ENCODE measurements at places on chromosomes 13 and 19.

DNA sequence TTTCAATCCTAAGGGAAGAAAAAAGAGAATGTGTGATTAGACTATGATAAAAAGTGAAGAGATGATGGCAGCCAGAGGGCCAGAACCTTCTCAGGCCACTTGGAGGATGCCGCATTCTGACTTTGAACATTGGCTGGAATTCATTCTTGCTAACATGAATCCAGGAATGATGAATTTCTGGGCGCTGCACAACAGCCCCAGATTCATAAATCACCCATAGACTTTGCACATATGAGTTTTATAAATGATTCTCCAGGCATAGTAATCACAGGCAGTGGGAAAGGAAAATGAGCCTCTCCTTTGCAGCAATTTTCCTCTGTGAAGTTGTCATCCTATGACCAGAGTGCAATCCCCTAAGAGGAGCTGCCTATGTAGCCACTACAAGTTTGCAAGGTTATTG is 555.4 kb downstream of the KCTD12 start:
- DNase-seq = no peak

DNA sequence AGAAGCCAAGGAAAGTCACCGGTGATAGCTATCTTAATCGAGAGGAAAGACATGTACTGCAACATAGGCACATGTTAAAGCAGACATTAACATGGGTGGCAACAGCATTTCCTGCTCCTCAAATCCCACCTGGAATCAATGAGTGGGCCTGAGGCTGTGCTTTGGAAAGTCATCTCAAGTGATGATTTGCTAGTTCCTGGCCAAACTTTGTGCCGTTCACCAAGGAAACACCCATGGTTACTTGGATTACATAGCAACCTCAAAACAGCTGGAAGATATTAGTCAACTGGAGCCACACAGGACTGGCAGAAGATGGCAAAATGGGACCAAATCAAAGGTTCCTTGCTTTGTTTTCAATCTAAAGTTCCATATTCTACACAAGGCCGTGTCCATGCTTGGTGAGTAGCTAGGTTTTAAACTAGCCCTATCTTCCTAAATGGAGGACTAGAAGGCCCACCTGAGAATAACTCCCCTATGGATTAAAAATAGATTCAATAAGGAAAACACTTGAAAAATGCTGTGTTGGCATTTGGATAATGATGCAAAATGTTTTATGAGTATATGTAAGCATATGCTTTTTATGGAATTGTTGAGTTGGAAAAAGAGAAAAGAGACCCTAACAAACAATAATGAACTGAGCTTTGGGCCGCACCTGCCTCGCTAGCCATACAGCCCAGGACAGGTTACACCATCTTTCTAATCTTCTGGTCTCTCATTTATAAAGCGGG is 144.5 kb downstream of the RGCC start:
- DNase-seq = no peak

GRCh38 chr13:70864731-70865130 is 756.5 kb upstream of the KLHL1 start:
- no peak for DNase-seq

GRCh38 chr13:31248965-31249539 is 49.3 kb downstream of the B3GLCT start:
- DNase-seq = no peak

DNA sequence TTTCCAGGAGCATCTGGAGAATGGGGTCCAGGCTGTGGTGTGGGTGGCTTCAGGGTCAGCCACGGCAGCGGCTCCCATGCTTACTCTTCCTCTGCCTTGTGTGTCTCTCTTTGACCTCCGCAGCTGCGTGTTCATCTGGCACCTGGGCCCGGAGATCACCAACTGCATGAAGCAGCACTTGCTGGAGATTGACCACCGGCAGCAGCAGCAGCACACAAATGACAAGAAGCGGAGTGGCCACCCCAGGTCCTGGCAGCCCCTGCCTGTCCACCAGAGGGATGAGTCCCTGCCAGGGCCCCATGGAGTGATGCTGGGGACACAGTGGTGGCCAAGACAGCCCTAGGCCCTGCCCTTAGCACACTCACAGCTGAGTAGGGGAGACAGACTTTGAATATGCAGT is 18.4 kb upstream of the OVOL3 start:
- DNase-seq = no peak

DNA sequence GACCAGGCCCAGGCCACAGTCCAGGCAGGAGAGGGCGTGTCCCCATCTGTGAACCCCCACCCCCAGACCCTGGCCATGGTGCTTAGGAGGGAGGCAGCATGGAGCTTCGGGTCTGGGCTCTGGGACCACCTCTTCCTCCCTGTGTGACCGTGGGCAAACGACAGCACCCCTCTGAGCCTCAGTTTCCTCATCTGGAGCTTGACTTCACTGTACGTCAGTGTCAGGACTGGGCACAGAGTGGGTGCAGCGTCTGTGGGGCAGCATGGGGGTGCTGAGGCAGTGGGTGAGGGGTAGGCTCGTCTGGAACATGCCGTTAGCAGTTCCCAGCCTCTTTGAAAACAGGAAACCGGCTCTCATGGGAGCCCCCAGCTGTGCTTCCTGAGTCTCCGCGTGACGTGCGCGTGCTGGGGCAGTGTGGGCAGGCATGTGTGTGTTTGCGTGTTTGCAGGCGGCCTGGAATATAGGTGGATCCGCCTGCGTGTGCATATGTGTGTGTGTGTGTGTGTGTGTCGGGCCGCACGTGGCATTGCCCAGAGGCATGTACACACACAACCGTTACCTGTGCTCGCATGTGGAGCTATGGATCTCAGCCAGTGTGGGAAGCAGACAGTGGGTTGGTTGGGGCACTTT is 15.8 kb downstream of the ARRDC2 start:
- no peak for DNase-seq

DNA sequence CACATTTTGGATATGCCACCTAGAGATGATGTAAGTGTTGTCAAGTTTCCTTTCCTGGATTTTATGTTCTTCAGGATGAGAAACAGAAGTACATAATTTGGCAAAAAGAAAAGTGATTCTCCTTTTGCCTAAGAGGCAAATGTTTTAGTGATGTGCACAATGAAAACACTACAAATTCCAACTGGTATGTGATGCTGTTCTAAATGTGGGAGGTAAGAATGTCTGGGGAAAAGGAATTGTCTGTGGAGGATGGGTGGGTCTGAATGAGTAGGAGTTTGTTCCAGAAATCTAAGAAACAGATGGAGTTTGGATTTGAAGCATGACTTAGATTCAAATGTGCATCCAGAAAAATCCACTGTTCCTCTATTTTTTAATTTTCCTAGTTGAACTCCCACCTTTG is 473.6 kb upstream of the SPRY2 start:
- no peak for DNase-seq

- no peak for DNase-seq
Measured at GRCh38 chr13:44362394-44363040, 11.1 kb upstream of the SERP2 start.

GRCh38 chr19:15452111-15453047 is 2.6 kb upstream of the WIZ start:
- peak; percentile 98 for DNase-seq

GRCh38 chr19:6048793-6049405 is 61.4 kb downstream of the RFX2 start:
- DNase-seq = peak; percentile 78

DNA sequence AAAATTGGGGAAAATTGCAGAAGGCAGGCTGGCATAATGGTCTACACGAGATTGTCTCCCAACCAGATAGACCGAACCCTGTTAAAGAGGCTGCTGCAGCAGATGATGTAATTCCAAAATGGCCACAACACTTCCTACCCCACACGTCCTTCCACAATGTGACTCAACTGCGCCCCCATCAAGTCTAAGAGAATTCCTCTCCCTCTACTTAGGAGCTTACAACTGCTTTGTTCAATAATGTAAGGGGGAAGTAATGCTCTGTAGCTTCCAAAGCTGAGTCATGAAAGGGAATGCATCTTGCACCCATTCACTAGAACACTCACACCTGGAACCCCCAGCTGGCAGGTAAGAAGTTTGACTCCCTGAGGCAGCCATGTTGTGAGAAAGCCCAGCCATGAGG is 117.8 kb upstream of the IRS2 start:
- DNase-seq = no peak

- no peak for DNase-seq
Measured at GRCh38 chr13:23645851-23646250, 75.6 kb downstream of the TNFRSF19 start.

GRCh38 chr13:48488995-48489394 is 43.9 kb downstream of the RCBTB2 start:
- DNase-seq = no peak

GRCh38 chr13:48731001-48731658 is 77.4 kb downstream of the CYSLTR2 start:
- no peak for DNase-seq

Data from H54 (cell line).